ENCODE measurements at places on chromosomes 16 and 17.

GRCh38 chr16:87891764-87892163 lies 22.5 kb upstream of the SLC7A5 start:
- DNase-seq = no peak

- peak; percentile 55 for DNase-seq
These were observed 12.7 kb upstream of the FAM20A start for GRCh38 chr17:68613739-68614298.

- DNase-seq = no peak
These were observed 22.3 kb downstream of the RPGRIP1L start for GRCh38 chr16:53681354-53681753.

GRCh38 chr16:89556750-89557689 lies 3.5 kb upstream of the RPL13 start:
- peak; percentile 99 for DNase-seq

- DNase-seq = no peak
These were observed 579.7 kb downstream of the CDH13 start for GRCh38 chr16:83206426-83206825.

GRCh38 chr17:72370819-72371218 lies 250.0 kb downstream of the SOX9 start:
- no peak for DNase-seq

GRCh38 chr16:69435977-69436820 lies 11.8 kb downstream of the CYB5B start:
- no peak for DNase-seq

- no peak for DNase-seq
These were observed 130.1 kb upstream of the TMEM97 start for GRCh38 chr17:28188841-28189263.

Data from HuH-7 (cell line).